ENCODE measurements at places on chromosomes 1 and 21.

GRCh38 chr1:223109581-223110026, 33.4 kb downstream of the TLR5 start:
- no peak for DNase-seq

GRCh38 chr1:205301205-205301821, 20.2 kb downstream of the NUAK2 start:
- no peak for DNase-seq

- DNase-seq: no peak
These were observed 25.2 kb downstream of the RCAN1 start for GRCh38 chr21:34589511-34590282.

DNA sequence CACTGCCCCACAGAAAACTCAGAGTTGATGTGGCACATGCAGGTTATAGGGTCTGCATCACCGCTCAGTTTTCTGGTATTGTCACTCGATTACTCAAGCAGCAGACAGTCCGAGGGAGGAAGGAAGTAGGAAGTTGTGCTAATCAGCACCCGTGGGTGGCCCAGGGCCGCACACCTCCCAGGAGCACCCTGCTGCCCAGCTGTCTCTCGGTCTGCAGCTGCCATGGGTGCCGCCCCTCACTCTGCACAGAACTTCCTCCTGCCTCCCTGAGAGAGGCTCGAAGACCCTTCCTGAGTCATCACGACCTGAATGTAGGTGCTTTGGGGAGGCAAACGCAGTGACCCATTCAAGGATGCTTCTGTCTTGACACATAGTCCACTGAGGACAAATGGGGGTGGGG, 4.2 kb upstream of the TFF3 start:
- no peak for DNase-seq

GRCh38 chr1:93344484-93344883, 1.2 kb upstream of the DR1 start:
- no peak for DNase-seq
